ENCODE measurements at places on chromosomes 1 and 21.

DNA sequence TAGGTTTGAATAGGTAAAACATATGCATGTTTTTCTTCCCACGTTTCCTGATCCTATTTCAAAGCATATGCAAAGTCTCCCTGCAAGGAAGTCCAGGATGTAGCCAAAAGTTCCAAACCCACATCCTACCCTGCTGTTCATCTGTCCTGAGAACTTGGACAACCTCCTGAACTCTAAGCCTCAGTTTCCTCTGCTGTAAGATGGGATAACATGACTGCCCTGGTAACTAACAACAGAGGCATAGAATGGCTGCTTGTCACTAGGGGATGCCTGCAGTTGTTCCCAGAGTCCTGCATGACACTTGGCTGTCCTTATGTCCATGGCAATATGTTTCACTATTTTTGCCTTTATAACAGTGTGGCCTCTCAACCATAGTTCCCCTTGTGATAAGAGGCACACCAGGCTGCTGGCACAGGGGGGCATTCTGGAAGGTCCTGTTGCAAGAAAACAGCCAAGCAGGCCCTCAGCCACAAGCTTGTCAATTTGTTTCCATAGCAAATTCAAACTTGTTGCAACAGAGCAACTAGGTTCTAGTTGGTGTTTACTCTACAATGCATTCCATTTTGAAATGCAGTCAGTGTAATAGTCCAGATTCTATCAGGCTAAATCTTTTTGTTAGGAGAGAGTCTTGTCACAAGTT lies 1.5 kb upstream of the HDGF start:
- DNase-seq: no peak

DNA sequence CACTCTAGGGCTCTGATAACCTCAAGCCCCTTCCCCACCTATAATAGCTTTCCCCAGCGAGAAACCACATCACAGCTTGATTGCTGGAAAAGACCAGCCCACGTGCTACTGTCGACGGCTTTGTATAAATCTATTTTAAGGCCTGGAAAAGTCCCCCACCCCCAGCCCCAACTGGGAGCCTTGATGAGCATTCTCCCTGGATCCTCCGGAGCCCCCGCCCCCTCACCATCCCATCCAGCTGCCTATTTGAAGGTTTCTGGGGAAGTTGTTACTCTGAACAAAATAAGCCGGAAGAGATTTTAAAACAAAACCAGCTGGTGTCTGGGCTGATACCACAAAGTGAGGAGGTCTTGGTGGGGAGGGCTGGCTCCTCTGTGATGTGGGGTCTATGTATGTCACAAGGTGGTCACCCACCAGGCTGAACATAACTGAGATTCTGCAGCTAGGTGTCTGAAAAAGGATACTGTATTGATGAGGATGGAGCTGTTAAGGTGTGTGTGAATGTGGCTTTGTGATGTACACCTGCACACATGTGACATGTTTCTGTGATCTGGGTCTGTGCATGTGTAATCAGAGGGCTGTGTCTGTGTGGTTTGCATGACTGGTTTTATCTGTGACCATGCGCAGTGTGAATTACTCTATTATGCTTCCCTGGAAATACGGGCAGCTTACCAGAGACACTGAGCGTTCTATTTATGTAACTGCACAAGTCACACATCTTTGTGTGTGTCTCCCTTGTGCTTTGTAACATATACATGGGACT lies 25.0 kb downstream of the RIMS3 start:
- DNase-seq: no peak

GRCh38 chr21:39384674-39385298 lies 35.9 kb upstream of the HMGN1 start:
- DNase-seq: no peak

GRCh38 chr1:55468142-55468795 lies 253.1 kb upstream of the USP24 start:
- DNase-seq: no peak

DNA sequence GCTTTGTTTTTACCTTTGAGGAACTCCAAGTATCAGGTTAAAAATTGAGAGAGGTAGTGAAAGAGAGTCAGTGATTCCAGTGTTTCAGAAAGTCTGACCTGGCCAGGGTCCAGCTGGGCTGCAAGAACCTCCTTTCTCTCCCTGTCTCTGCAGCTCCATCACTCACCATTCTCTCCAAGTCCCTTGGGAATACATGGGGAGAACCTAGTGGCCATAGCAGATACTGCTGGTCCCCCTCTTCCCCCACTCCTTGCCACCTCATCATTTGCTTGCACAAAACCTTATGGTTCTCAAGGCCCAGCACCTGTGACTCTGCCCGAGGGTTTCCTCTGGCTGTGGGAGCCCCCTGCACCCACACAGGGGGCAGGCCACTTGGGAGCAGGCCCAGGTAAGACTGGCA lies 279.5 kb downstream of the KIF26B start:
- DNase-seq: no peak

DNA sequence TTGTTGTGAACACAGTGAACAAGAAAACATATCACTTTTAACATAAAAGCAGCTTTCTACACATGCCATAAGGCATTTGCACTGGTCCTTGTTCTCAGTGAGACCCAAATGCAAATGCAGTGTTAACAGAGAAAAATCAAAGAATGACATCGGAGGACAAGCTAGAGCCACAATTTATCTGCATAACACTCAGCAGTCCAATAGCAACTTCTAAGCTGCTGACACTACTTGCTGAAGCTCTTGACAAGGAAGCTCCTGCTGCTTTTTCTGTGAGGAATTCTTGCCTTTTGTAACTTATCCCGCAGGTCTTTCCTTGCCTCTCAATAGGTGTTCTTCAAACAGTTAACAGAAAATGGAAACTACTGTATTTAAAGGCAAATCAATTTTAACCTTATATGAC lies 34.7 kb downstream of the USH2A start:
- DNase-seq: no peak

GRCh38 chr1:73065339-73066041 lies 783.2 kb upstream of the NEGR1 start:
- DNase-seq: no peak

Data from activated CD4-positive, CD25-positive, alpha-beta regulatory T cell (primary cell).